ENCODE measurements at places on chromosomes 12 and 14.

GRCh38 chr12:124233846-124234640 lies 60.9 kb upstream of the RFLNA start:
- no peak for DNase-seq

GRCh38 chr12:62263966-62264365 lies 3.8 kb downstream of the USP15 start:
- DNase-seq, result peak; percentile 15

DNA sequence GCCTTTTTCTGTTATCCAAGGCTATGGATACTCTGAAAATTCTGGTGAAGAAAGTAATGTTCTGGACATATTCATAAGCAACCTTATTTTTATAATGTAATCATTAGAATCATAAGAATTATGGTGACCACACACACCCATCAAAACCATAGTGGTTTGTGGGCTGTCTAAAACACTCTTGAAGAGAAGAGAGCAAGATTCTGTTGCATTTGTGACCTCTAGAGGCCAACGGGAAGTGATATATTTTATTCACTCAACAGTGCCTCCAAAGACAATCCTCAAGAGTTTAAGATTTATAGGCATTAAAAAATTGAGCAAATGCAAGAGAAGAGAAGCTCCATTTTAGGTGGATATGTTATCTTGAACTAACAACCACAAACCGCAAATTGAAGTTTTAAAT lies 68.5 kb upstream of the LGR5 start:
- DNase-seq, result no peak

DNA sequence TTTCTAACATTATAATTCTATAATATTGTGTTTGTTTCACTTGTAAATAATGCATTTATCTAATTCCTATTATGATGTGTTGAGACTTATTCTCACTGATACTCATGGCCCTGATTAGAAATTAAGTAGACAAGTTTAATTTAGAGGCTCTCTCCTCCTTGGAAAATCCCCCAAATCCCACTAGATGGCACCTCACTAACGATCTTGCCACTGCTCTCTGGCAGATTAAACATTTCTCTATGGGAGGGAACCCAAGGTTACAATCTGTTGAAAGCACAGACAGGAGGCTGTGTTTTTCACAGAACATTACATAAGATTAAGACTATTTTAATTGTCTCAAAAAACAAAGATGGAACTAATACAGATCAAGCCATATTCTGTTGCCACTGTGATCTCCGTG lies 318.7 kb downstream of the LRFN5 start:
- DNase-seq, result no peak

DNA sequence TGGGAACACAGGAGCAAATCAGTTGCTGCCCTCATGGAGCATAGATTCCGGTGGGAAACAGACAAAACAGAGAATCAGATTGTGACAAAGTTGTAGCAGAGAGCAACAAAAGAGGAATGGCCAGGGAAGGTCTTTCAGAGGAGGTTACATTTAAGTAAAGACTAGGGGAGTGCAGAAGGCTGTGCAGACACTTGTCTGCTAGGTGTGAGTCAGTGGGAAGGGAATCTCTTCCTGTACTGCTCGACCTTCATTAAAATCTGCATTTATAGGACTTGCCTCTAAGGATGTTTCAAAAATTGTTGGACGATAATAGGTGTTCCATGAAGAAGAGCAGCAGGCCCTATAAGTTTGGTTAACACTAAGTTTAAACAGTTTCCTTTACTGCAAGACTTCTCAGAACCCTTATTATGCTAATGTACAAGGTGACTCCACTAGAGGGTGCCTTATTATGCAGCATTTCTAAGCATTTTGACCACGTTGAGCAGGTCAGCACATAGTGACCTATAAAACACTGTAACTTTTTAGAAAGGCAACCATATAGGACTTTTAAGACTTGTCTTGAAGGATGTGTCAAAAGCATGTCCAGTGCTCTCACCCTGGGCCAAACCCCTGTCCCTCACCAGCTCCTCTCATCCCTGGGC lies 91.8 kb upstream of the RIC8B start:
- DNase-seq, result no peak

DNA sequence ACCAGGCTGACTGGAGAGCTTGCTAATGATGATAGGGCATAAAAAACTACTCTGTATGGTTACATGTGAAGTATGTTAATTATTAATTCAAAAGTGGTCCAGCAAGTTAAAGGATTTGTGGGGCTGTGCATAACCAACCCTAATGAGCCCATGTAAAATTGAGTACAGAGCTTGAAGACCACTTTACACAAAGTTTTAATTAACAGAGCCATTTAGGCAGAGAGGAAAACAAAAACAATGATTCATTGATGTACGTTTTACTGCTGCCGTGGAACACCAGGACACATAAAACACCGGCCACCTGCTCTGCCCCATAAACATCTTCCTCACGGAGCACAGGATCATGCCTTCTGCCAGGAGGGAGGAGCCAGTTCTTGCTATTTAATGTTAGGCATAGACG lies 83.5 kb downstream of the RIMBP2 start:
- DNase-seq, result no peak

DNA sequence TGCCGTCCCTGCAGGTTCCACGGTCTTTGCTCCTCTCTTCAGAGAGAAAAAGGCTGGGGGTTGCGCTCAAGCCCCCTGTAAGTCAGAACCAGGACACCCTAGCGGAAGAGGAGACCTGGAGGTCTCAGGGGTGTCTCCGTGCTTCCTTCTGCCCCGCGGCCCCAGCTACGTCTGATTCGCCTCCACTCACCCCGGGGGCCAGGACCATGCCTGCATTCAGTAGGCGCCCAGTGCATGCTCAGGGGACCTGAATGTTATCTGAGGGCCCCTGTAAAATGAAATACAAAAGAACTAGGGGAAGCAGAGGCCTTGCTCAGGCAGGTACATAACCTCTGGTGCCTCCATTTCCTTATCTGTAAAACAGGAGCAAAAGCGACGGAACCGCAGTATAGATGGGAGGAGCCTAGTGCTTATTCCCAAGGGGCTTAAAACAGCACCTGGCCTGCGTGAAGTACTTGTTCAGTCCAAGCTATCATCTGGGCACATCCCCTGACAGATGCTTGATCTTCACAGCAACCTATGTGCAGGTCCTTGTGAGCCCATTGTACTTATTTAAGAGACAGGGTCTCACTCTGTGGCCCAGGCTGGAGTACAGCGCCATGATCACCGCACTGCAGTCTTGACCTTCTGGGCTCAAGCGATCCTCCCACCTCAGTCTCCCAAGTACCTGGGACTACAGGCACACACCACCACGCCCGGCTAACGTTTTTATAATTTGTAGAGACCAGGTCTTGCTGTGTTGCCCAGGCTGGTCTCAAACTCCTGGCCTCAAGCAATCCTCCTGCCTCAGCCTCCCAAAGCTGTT lies 110.3 kb upstream of the NCOR2 start:
- DNase-seq, result no peak

DNA sequence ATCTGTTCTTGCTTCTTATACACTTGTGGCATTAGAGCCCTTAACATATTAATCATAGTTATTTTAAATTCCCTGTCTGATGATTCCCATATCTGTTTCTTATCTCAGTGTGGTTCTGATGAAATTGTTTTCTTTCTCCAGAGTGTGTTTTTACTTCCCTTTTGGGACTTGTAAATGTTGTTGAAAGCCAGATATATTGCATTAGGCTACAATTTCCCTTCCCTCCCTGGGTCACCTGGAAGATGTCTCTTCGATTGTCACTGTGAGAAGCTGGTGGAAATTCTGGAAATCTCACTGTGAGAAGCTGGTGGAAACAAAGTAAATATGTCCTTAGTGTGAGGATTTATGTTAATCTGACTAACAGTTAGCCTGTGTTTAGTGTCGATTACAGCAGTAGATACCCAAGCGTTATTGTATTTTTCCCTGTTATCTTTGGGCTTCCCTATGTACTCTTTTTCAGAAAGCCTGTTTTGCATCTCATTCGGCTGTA lies 717.3 kb downstream of the TRHDE start:
- no peak for DNase-seq

DNA sequence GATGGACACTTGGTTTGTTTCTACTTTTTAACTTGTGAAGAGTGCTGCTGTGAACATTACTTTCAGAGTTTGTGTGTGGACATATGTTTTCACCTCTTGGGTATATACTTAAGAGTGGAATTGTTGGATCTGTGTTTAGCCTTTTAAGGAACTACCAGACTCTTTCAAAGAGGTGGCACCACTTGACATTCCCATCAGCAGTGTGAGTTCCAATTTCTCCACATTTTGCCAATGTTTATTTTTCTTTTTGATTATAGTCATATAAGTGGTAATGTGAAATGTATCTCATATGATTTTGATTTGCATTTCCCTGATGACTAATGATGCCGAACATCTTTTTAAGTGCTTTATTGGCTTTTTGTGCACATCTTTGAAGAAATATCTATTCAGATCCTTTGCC lies 44.8 kb downstream of the ARHGAP5 start:
- no peak for DNase-seq

- DNase-seq, result no peak
Measured at GRCh38 chr12:120993496-120993895, 15.2 kb downstream of the HNF1A start.
